ENCODE measurements at places on chromosomes 12 and 14.

- DNase-seq, result no peak
These were observed 15.2 kb downstream of the PTHLH start for GRCh38 chr12:27957366-27957765.

DNA sequence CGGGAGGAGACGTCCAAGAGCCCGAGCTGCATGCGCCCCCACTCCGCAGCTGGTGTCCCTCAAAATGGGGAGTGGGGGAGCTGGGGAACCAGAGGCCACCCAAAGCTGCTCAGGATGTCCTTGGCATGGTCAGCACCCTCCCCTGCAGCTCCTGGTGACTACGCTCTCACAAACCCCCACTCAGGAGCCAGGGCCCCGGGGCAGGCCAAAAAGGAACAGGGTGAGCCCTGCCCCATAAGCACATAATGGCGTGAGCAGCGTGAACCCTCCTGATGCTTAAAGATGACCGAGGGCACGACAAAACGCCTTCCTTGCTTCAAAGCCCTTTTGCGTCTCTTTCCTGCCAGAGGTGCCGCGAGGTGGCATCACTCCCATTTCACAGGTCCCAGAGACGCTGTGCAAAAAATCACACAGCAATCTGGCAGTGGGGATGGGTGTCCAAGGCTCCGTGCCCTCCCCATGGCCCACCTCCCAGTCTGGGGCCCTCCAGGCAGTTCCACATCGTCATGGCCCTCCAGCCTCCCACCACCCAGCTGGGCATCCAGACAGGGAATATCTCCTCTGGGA, 13.5 kb downstream of the NCOR2 start:
- no peak for DNase-seq

DNA sequence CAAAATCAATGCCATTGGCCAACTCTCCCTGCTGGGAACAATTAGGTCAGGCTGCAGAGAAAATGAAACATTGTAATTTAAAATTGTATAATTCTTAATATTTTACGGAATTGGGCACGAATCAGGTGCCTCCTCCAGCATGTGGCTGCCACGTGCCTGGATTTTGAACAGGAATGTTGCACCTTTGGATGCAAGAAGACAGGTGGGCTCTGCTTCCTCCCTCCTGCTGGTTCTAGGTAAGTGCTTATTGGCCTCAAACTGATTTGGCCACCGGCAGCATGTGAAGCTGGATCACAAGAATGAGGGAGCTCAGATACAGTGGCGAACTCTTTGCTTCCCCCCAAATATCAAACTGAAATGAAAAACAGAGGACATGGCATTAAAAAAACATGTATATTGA, 1559.9 kb upstream of the FLRT2 start:
- no peak for DNase-seq

DNA sequence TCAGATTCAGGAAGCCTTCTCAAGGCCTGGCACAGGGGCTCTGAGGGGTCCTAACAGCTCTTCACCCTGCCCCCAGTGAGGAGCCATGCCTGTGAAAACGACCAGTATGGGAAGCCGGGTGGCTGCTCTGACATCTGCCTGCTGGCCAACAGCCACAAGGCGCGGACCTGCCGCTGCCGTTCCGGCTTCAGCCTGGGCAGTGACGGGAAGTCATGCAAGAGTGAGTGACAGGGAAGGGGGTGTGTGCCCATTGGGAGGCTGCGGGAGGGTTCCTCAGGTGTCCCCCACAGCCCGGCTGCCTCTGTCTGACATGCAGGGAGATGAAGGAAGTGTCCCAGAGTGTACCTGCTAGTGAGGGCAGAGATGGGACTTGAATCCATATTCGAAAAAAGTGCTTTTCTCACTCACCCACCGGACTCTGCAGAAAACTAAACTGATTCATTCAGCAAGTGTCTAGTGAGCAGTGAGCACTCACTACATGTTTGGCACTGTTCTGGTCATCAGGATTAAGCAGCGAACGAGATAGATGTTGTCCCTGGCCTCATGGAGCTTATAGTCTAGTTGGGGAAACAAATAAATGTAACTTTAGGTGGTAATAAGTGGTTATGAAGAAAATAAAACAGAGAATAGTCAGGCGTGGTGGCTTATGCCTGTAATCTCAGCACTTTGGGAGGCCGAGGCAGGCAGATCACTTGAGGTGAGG, 9.4 kb upstream of the LRP1-AS start:
- DNase-seq, result no peak

DNA sequence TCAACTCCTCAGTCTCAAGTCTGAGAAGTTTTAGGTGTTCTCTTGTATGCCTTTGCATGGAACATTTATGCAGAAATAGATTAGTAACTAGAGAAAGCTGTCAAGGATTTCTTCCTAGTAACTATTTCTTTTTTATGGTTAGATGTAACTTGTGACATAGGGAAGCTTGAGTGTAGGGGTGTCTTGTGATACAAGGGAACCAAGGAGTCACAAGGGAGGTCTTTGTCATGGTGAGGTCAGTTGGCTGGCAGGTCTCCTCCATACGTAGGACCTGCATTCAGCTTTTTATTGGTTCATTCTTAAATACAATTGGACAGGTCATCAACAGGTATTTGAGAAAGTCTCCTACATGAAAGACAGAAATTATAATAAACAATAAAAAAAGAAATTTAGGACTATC, 394.0 kb upstream of the CCDC196 start:
- no peak for DNase-seq

DNA sequence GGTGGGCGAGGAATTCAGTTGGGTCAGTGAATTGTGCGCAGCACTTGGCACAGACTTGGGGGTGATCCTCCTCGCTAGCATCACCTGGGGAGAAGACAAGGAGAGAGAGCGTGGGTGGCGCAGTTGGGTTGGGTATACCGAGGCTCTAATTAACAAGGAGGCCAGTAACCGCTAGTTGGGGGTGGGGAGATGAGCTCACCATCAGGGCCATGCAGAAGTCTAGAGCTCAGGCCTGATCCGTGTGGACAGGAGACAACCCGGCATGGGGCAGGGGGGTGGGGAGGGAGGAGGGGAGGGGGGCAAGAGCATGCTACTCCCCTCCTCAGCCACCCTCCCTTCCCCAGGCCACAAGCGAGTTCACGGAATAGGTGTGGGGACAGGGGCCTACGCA, 580 bp downstream of the SALL2 start:
- DNase-seq, result no peak

DNA sequence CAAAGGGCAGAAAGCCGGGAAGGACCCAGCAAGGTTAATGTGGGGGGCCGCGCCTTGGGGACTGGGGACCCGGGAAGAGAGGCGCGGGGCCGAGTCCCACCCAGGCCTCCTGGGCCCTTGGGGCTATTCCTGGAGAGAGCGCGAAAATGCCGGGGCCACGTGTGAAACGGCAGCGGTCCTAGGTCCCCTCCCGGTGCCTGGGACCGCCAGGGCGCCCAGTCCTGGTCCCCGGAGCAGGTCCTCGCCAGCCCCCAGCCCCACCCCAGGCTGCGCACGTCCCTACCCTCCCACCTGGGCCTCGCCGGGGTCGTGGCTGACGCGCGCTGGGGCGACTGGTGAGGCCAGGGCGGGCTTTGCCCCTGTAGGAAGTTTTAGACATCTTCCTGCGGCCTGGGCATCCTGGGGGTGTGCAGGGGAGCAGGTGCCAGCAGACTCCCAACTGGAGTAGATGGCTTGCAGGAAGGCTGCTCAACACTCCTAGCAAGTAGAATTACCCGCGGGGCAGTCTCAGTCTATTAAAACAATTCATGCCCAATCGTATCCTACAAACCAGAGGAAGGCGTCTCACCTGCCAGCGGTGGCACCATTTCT, 708 bp downstream of the FAR2 start:
- no peak for DNase-seq

DNA sequence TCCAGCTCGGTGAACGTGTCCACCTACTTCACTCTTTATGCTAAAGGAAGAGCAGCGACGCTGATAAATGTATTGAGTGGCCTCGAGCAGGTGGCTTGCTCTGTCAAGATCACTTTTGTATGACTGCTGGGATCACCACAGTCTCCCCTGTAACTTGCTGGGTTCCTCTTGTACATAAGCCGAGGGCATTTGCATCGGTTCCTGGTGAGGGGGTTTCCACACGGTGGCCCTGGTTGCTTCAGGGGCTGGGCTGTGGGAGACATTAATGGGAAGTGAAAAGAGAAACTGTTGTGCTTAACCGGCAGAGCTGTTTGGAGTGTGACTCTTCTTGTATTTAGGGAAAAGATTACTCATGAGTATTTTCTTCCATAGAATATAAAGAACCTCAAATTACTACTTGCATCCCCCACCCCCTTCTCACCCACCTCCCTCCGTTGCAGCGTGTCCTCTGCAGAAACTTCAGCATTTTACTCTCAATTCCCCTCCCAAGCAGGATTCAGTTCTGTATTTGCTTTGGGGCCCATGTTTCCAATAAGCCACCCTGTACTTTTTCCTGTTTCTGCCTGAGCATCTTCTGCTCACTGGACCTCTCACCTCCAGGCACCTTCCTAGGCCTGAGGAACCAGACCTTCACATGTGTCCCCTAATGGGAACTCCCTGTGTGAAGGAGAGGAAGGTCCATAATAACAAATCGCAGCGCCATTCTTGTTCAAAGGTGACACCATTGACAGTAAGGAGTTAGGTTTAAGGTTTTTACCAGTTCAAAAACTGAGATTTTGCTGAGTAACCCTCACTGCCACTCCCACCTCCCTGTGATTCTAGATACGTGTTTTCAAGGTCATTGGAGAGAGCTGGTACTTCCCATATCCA, 187.0 kb downstream of the ETV6 start:
- no peak for DNase-seq

DNA sequence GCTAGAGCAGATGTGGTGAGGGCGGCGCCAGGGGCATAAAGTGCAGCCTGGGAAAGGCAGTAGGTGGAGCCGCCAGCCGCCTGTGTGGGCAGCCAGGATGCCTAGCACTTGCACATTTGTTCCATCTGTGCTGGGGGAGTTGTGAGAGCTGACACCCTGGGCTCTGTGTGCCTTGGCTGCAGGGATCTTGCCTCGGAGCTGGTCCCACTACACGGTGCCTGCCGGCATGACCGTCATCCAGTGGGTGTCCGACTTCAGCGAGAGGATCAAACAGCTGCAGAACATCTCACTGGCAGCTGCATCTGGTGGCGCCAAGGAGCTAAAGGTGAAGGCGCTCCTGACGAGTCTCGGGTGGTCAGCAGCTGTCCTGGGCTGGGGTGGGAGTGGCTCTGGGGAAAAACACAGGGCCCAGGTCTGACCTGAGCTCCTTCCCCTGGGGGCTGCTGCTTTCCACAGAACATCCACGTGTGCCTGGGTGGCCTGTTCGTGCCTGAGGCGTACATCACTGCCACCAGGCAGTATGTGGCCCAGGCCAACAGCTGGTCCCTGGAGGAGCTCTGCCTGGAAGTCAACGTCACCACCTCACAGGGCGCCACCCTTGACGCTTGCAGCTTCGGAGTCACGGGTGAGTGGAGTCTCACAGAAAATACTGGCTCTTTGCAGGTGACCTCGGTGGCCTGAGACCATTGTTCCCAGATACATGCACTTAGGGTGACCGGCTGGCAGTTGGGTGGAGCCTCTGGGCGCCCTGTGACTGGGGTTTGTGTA, 37.4 kb downstream of the HSP90AA1 start:
- no peak for DNase-seq

Measured in hematopoietic multipotent progenitor cell treated with erythropoietin and hydrocortisone succinate and interleukin-3 and kit ligand, for 15 days (in vitro differentiated cells).